ENCODE measurements at places on chromosomes 13 and 19.

- DNase-seq = no peak
Observed at GRCh38 chr19:2791876-2792275, 6.6 kb downstream of the THOP1 start.

DNA sequence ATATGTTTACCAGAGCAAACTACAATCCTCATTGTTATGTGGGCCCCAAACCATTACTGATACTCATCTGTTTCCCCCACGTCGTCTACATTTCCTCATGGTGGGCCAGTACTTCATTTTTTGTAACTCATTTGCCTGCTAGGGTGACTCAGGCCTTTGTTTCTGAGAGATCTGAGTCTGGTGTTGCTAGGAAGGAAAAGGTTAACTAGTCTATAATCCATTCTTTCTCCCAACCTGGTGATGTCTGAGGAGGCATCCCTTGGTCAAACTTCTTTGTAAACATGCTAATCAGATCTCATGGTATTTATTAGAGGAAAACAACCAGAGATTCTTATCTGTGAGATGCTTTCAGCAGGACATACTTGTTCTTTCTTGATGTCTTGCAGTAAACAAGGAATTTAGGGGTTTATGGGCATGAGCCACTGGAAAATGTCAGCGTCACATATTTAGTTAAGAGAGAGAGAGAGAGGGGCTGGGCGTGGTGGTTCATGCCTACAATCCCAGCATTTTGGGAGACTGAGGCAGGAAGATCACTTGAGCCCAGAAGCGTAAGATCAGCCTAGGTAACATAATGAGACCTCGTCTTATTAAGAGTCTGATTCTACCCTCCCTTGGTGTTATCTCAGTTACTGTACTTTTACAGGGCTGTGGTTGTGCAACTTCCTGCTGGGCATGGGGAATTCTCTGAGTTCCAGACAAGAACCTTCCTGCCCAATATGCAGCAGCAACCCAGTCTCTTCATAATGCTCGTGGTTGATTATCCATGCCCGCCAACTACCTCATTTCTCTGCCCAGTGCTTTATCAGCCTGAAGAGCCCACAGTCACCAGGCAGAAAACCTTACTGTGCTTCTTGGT, 9.7 kb upstream of the DPRX start:
- DNase-seq = no peak

- no peak for DNase-seq
Observed at GRCh38 chr13:55230570-55230908, 1910.2 kb upstream of the PRR20A start.

DNA sequence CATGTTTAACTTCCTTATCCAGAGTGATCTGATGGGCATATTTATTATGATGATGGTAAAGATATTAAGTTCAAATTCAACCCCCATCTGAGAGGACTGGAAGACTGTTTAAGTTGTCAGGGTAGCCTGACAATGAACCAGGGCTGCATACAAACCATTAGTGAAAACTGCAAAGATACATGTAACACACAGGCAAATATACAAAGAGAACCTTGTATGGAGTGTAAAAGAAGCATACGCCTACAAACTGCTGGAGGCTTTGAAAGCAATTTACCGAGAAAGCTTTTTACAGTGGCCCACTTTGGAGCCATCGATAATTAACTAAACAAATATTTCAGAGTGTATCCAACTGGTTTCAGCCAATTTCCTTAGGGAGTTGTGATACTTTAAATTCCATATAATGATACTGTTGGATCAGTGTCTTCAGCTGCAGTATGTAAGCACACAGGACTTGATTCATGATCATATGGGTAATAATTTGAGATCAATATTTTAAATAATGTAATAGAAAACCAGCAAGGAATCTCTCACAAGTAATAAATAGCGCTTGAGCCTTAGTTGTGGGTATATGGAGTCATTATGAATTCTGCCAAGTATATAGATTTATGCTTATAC, 231.5 kb upstream of the SPRY2 start:
- DNase-seq = no peak

- DNase-seq = no peak
Observed at GRCh38 chr13:97243915-97244781, 22.0 kb downstream of the MBNL2 start.
